ENCODE measurements at places on chromosomes 12 and 14.

- no peak for DNase-seq
Measured at GRCh38 chr14:79836577-79836976, 374.7 kb downstream of the DIO2 start.

DNA sequence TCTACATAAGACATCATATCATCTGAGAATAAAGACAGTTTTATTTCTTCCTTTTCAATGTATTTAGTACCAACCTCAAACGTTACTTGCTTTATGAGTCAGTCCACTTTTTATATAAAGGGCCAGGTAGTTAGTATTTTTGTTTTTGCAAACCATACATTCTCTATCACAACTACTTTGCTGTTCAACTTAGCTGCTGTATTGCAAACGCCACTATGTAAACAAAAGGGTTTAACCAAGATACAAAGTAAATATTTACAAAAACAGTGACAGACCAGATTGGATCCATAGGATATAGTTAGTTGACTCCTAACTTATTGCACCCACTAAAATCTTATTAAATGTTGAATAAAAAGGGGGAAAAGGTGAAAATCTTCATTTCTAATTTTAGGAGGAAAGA, 87.7 kb upstream of the FOXG1 start:
- DNase-seq: no peak

GRCh38 chr12:116194935-116195431, 82.5 kb downstream of the MED13L start:
- no peak for DNase-seq

DNA sequence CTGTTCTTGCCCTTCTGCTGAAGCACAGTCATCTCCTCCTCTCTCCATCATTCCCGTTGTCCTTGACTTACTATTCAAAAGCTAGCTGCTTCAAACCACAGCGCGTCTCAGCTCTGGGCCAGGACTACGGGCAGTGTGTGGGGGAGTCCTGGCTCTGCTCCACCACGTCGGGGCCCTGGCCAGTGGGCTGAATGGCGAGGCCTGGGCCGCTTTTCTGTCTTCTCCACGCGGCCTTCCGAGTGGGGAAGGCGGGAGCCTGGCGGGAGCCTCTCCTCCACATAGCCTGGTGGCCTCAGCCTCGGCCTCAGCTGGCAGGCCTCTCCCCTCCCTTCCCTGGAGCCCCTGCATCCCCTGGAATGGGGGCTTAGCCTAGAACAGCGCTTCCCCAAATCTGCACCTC, 16.5 kb downstream of the ANKRD9 start:
- no peak for DNase-seq

DNA sequence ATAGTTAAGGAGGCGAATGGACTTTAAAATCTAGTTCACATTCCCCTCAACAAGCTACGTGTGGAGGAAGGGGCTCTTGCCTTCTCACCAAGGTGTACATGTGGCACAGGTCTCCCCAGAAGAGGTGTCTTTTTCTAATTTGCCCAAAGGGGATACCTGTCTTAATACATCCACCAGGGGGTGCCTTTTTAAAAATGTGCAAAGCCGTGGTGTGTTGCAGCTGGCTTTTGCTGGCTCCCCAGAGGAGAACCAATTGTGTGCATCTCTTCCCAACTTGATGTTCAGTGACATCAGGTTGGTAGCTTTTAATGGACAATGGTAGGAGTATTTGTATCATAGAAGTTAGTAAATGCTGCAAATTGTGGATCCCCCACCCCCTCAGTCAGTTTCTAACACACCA, 33.8 kb downstream of the CREBL2 start:
- DNase-seq: no peak

DNA sequence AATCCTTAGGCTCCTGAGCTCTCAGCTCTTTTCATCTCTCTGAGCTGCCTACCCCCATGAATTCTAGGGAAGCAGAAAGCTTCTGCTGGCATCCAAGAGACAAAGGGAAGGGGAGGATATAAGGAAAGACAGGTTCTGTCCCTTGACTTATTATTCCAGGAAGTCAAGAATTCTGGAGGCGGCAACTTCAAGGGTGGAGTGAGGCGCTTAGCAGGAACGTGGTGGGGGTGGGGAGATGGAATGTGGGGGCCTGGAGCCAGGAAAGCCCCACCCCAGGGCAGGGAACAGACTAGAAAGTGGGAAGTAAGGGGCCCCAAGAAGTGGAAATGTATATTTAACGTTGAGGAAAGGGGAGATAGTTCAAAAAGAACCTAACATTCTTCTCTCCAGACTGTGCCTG, 1.4 kb downstream of the CALCOCO1 start:
- no peak for DNase-seq

DNA sequence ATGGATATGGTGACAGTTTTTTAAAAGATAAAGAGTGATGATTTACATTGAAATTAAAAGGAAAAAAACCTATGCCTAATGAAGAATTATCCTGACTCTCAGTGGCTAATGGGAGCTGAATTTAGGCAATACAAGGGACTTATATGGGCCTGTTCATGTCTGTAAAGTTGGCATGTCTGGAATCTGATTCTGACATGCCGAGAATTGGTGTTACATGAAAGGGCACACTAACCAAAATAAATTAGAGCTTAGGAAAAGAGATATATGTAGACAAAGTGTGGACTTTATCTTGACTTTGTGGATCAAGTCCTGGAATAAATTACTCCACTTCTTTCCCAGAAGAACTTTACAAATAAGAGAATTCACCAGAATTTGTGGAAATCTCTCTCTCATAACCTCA, 1.1 kb downstream of the TDG start:
- DNase-seq: no peak

- DNase-seq: no peak
Measured at GRCh38 chr12:93266-94005, 26.9 kb downstream of the IQSEC3 start.

- no peak for DNase-seq
Measured at GRCh38 chr14:104143521-104144452, 5.4 kb downstream of the KIF26A start.

DNA sequence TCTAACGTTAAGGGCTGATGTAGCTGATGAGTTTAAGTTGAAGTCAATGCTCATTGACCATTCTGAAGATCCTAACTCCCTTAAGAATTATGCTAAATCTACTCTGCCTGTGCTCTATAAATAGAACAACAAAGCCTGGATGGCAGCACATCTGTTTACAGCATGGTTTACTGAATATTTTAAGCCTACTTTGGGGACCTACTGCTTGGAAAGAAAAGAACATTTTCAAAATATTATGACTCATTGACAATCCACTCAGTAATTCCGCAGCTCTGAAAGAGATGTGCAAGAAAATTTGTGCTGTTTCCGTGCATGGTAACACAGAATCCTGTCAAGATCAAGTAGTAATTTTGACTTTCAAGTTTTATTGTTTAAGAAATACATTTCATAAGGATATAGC, 35.0 kb upstream of the NAV3 start:
- DNase-seq: no peak

DNA sequence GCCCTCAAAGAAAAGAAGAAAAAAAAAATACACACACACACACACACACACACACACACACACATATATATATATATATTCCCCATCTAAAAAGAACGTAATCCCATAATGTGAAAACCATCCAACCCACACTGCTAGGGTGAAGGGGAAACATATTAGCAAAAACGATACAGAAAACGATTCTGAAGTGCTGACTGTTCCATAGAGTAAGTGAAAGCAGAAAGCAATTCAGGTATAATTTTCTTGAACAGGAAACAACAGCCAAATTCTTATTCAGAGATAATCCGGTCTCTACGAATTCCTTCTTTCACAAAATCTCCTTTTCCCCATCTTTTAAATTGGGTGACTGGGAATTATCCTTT, 393.5 kb downstream of the NOVA1 start:
- DNase-seq: no peak

DNA sequence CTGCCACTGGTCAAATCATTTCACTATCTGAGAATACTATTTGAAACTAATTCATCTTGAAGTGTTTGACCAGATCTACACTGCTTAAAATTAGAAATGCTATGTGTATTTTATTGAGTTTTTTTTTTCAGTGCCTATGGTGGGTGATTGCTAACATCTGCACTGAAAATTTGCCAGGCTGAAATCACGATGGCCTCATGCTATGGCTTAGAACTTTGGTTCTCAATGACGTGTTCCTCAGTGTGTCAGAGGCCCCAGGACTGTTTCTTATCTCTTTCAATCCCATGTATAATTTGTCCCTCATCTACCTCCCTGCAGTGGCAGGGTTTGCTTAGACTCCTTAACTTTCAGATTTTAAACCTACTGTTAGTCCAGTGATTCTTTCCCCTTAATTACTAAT, 36.2 kb upstream of the NKX2-8 start:
- no peak for DNase-seq

All from D721Med (cell line).